Esophagus muscularis mucosa (tissue), 4 donors: ENCODE measurements at places on chromosomes 3 and 15. TPM values are rescaled to one million over a fixed set of nuclear protein-coding genes. Genes with fewer than 3 reads are reported as not detected.

DNA sequence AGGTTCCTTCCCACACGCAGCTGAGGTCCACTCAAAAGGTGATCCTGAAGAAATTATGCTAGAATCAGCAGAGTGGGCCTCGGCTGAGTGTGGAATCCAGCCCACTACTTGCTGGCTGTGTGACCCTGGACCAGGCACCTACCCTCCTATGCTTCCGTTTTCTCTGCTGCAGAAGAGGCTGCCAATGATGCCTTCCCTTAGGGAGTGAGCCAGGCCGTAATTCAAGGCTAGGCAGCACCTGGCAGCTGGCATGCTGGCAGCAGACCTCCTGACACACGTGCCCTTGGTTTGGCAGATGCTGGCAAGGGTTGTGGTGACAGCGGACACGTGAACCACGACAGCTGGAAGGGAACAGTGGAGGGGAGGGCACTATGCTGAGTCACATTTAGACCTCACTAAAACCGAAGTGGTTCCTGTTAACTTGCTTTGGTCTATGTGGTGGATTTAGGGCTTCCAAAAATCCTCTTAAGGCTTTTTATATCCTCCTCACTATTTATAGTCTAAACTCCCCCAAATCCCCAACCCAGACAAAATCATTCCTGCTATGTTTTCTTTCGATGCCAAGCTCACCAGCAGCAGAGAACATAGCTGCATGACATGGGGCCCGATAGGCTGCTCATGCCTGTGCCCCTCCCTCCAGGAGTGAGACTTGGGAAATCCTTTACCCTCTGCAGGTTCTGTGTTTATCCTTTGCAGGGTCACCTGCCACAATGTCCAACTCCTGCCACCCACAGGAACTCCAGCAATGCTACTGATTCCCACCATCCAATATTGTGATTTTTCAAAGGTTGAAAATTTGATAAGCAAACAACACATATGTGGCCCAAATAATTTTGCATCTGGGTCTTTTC lies 10.6 kb upstream of the PCSK6 start:
- DNase-seq = peak; percentile 89

DNA sequence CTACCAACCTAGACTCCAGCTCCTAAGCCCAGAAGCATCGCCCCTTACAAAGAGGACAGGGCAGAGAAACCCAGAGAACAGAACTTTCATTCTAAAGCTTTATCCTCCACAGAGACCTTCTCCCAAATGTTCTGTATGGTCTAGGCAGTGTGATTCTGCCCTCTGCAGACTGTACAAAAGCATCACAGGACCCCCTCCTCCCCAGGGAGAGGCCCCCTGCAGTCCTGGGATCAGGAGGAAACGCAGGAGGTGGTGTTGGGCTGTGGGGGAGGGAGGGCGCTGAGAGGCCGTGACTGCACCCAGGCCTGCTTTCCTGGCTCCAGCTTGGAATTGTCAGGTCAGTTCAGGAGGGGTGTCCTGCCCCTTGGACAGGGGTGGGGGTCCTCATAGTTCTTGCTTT lies 101.3 kb downstream of the DGKG start:
- no peak for DNase-seq

GRCh38 chr3:134956844-134957243 lies 161.8 kb downstream of the EPHB1 start:
- DNase-seq = no peak

GRCh38 chr15:50238255-50238654 lies 27.3 kb downstream of the HDC start:
- DNase-seq = peak; percentile 39

GRCh38 chr3:31275038-31275572 lies 257.6 kb upstream of the STT3B start:
- no peak for DNase-seq

DNA sequence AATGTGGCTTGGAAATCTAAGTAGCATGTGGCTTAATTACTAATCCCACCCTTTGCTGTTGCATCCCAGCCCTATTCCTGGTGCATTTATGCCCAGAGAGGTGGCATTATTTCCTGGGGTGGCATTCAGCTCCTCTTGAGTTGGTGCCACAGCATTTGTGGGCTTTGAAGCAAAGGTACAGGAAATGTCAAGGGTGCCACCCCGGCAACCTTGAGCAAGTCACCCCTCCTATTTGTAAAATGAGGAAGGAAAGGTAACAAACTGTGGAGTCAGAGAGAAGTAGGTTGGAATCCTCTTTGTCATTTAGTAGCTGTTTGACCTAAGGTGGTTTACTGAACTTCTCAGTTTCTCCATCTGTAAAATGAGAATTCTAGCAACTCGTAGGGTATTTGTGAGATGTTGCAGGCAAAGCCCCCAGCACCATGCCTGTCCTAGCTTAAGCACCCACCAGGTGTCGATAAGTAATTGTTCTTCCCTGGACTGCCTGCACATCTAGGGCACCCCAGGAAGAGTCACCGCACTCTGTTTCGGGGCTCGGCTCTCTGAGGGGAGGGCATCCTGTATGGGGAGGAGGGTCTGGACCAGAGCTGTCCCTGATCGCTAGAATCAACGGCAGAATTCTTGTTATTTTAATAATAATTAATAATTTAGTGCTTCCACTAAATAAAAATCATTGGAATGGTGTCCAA lies 17.1 kb downstream of the ISG20 start:
- peak; percentile 75 for DNase-seq

GRCh38 chr15:64949383-64950186 lies 37.9 kb downstream of the ANKDD1A start:
- DNase-seq = no peak

GRCh38 chr3:129732200-129732876 lies 125.9 kb upstream of the PLXND1 start:
- DNase-seq = no peak

Gene C3orf62
- 3.1 TPM for total RNA-seq

Gene GPR27
- 2.2 TPM for total RNA-seq

Gene IMPG2
- 0.78 TPM for total RNA-seq

- DNase-seq = no peak
Observed at GRCh38 chr15:72774696-72775383, 8.7 kb downstream of the ADPGK start.

- no peak for DNase-seq
Observed at GRCh38 chr3:14962762-14963161, 15.4 kb downstream of the NR2C2 start.

DNA sequence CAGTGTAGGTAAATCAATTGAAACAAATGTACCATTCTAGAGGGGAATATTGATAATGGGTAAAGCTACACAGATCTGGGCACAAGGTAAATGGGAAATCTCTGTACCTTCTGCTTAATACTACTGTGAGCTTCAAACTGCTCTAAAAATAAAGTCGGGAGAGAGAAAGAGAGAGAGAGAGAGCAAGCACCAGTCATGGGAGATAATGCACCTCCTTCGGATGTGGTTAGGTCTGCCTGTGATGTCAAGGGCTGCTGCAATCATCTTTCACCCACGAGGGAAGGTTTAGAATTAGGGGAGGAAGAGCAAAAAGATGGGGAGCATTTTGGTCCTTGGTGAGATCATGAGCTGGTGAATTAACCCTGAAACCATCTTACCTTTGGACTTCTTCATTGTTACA lies 219.1 kb downstream of the ZNF385D start:
- DNase-seq = no peak

DNA sequence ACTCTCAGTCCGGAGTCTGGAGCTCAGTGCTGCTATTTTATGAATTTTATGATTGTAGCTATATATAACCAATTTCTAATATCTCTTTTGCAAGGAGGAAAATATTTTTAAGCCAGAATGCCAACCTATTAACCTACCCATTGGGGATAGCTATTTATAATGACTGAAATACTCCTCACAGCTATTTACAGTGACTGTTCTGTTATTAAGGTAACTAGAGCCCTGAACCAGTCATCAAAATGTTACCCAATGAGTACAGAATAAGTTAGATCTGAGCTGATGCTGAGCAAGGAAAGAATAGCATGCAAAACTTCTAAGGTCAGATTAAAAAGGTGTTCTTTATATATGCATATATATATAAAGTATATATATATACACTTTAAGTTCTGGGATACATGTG lies 79.6 kb upstream of the PPP2R3A start:
- DNase-seq = no peak

DNA sequence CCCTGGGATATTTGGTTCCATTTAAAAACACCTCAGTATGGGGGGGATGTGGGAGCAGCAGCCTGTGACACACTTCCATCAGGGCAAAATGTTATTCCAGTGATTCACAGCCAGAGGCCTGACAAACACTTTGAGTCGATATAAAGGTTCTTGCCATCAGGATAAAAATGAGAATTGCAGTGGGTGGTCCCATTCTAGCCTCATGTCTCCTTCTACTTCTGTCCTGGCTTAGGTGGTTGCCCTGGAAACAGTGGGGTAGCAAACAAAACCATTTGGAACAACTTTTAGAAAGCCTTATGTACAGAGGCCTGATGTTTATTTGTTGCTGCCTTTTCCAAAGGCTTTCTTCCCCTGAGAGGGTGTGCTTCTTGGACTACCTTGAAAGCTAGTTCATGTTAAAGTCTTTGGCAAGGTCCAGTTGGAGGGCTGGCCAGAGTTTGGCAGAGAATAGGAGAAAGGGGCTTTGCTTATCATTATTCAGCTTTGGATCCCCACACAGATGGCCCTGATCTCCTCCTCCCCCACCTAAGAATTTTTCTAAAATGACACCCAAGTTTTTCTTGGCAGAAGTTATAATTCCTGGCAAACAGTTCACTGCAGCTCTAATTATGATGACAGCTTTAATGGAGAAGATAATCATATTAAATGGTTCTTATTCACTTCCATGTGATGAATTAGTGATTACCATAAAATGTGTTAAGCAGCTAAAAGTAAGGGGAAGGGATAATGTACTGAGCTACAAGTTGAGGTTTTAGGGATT lies 84.2 kb upstream of the ZNF280D start:
- DNase-seq = no peak

Gene SLC2A2
- total RNA-seq = not detected

GRCh38 chr3:21835264-21835663 lies 84.3 kb upstream of the ZNF385D start:
- DNase-seq = no peak

GRCh38 chr3:142450881-142451280 lies 3.0 kb upstream of the XRN1 start:
- DNase-seq = no peak

GRCh38 chr15:40229956-40230355 lies 8.9 kb upstream of the PAK6 start:
- no peak for DNase-seq

- DNase-seq = no peak
Observed at GRCh38 chr3:69105320-69105719, 17.1 kb downstream of the LMOD3 start.

Gene MELTF
- total RNA-seq = 9.1 TPM

Gene RBM5
- 85.3 TPM for total RNA-seq
